Activated CD8-positive, alpha-beta T cell treated with anti-CD3 and anti-CD28 coated beads for 36 hours (primary cell): ENCODE measurements at places on chromosomes 1 and 21. TPM values are rescaled to one million over a fixed set of nuclear protein-coding genes. Genes with fewer than 3 reads are reported as not detected.

The ETS2 gene
- 29.7 TPM for total RNA-seq

The XCL2 gene
- total RNA-seq, result 191 TPM

The QSOX1 gene
- 32.2 TPM for total RNA-seq

The PGLYRP4 gene
- total RNA-seq, result not detected

The WNT2B gene
- not detected for total RNA-seq

The SPOCD1 gene
- total RNA-seq, result not detected

The PTGS2 gene
- not detected for total RNA-seq

The OR10Z1 gene
- total RNA-seq, result not detected

The AMY1A gene
- total RNA-seq, result not detected

The LINGO4 gene
- not detected for total RNA-seq

The MEX3A gene
- 0.83 TPM for total RNA-seq

The BMP8B gene
- 0.51 TPM for total RNA-seq

The TMCC2 gene
- 7.1 TPM for total RNA-seq
